BE2C (cell line): ENCODE measurements at places on chromosomes 1 and 21.

GRCh38 chr1:192839162-192840066, 30.6 kb downstream of the RGS2 start:
- no peak for DNase-seq

DNA sequence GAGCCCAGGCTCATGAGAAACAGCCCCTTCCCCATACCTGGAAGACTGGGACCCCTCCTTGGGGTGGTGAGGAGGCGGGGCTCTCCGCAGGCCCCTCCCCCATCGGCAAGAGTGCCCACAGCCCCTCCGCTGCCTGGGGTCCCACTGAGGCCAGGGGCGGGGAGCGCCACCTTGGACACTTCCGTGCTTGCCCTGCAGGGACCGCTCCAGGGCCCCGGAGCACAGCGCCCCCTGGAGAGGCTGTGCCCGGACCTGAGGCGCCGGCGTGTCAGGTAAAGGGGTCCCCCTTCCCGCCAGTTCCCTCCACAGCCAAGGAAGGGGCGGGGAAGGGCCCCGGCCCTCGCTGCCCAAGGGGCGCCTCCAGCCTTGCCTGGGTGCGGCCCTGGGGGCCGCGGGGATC, 21.5 kb downstream of the INAVA start:
- DNase-seq: no peak

- DNase-seq: no peak
These were observed 55.0 kb downstream of the PLPPR5 start for GRCh38 chr1:98949621-98950020.

- no peak for DNase-seq
These were observed 195.4 kb downstream of the LMX1A start for GRCh38 chr1:165161130-165161529.
